Neural crest cell (in vitro differentiated cells): ENCODE measurements at places on chromosomes 12 and 14.
A peak's percentile ranks its signal among the peaks of the same experiment; 100 is the strongest.

- DNase-seq, result no peak
Measured at GRCh38 chr12:49985981-49986380, 13.2 kb downstream of the AQP6 start.

GRCh38 chr12:132559652-132560363, 50.6 kb downstream of the LRCOL1 start:
- DNase-seq, result peak; percentile 57

DNA sequence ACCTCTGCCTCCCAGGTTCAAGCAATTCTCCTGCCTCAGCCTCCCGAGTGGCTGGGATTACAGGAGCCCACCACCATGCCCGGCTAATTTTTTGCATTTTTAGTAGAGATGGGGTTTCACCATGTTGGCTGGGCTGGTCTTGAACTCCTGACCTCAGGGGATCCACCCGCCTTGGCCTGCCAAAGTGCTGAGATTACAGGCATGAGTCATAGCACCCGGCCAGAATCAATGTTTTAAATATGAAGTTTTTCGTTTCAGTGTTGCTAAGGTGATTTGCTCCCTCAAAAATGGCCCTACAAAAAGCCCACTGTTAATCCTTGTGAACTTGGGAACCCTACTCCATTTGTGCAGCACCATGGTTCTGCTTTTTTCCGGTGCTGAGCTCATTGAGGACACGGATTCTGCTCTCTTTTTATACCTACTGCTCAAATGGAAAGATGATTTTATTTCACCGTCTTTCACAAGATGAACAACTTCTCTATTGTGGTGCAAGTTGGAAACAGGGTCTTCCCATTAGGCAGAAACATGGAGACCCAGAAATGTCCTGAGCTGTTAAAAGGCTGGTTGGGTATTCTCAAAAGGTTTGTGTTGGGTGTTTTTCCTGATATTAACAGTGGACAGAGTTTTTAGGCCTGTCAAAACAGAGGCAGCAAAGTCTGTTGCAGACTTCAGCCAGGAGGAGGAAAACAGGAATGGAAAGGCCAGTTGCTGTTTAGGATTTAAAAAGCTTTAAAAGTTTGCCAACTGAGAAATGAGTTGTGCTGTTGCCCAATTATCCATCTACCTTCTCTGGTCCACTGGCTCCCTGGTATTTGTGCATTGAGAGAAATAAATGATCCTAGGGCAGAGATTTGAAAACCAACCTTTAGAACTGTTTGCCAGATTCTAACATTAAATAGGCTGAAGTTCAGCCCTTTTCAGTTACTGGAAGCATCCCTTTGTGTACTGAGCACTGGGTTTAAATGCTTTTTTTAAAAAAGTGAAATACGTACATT, 85.8 kb downstream of the ATP23 start:
- DNase-seq, result no peak

DNA sequence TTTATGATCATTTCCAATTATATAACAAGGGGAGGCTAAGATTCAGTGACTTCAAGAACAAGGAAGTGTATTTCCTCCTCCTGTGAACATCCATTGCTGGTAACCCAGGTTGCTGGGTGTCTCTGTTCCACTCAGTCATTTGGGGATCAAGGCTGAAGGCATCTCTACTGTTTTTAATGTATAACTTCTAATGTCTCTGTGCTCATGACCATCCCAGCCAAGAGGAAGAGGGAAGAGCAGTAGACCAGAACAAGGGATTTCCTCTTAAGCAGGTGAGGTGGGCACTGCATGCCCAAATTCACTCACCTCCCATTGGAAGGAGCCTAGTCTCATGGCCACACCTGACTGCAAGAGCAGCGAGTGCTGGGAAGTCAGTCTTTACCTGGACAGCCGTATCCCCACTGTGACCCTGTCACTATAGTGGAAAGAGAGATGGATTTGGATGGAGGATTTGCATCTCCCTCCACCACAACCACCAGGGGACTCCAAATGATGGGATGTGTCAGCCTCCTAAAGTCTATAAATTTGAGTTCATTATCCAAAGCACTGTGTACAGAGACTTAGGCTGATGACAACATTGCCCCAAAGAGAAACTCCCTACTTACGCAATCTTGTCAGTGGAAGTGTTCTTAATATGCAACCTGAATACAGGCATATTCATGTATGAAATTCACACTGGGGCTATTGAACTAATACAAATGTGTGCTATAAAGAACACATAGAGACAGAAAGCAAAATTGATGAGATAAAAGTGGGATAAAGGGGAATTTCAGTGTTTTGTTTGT, 368.7 kb downstream of the TMEM132D start:
- no peak for DNase-seq

DNA sequence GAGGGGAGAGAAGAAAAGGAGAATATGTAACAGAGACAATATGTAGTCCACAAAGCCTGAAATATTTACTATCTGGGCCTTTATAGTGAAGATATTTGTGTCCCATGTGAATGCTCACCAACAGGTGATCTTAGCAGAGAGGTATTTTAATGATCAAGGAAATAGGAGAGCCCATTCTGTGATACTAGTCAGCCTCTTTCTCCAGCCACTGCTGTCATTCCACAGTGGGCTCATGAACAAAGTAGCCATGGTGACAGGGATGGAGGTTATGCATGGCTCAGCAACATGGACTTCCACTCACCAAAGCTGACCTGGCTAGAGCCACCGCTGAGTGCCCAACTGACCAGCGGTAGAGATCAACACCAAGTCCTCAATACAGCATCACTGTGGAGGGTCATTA, 58.2 kb downstream of the OSBPL8 start:
- DNase-seq, result no peak

- DNase-seq, result no peak
Measured at GRCh38 chr14:100107236-100107635, 42.0 kb downstream of the EVL start.

- DNase-seq, result no peak
Measured at GRCh38 chr12:87117526-87117925, 861.3 kb upstream of the MGAT4C start.

- DNase-seq, result no peak
Measured at GRCh38 chr14:99524804-99525698, 43.8 kb downstream of the CCNK start.

- DNase-seq, result no peak
Measured at GRCh38 chr12:45433441-45433868, 217.6 kb downstream of the ANO6 start.

GRCh38 chr12:31362759-31363415, 36.9 kb upstream of the SINHCAF start:
- DNase-seq, result no peak

DNA sequence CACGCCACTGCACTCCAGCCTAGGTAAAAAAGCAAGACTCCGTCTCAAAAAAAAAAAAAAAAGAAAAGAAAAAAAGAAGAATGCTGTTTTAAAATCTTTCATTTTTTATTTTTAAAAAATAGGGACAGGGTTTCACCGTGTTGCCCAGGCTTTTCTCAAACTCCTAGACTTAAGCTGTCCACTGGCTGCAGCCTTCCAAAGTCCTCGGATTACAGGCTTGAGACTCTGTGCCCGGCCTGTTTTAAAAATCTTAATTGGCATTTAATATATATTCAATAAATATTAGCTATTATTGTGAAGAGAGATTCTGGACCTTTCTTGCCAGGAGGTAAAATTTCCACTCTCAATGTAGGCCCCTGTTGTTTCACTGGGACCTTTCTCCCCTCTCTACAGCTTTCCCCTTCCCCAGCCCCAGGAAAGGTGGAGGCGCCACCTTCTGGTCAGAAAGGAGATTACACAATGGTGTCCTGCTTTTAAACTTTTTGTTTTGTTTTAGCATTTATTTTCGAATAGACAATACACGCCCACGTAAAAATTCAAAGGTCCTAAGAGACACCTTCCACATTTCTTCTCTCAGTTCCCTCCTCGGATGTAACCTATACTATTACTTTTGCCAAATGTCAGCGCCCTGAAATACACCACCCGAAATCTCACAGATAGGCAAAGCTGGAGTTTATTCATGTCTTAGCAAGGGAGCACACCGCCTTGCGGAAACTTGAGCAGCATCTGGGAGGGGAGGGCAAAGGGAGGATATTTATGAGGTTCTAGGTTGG, 23.8 kb upstream of the PHC1 start:
- DNase-seq, result peak; percentile 76

DNA sequence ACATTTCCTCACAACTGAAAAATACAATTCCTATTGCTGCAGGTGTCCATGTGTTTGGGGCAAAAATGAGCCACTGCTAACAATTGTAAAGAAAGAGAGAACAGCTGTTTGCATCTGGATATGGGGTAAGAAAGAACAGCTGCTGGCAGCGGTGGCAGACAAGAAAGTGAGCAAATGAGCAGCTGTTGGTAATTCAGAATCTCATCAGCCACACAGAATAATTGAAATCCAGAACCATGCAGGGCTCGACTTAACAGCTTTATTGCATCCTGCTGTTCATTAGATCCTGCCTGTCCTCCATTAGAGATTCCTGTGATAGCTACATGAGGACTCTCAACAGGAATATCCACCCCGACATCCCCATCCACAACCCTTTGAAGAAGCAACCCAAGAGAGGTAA, 62.5 kb upstream of the TSPAN8 start:
- DNase-seq, result no peak

DNA sequence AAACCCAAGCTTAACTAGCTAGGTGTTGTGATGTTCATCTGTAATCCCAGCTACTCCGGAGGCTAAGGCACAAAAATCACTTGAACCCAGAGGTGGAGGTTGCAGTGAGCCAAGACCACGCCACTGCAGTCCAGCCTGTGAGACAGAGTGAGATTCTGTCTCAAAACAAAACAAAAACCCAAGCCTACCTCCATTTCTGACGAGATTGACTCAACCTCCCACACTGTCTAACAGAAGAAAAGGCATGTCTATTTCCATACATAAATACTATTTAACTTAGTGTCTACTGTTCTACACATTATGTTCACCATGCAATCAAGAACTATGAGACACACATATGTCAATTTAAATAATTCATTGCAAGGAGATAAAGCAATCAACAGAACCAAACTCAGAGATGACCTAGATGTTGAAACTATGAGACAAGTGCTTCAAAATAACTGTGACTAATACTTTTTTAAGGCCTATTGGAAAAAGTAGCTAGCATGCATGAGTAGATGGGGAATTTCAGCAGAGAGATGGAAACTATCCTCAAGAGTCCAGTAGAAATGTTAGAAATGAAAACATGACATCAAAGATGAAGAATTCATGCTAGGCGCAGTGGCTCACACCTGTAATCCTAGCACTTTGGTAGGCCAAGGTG, 75.9 kb upstream of the DHRS4 start:
- no peak for DNase-seq

GRCh38 chr14:94384342-94384741, 4.1 kb downstream of the SERPINA1 start:
- no peak for DNase-seq

DNA sequence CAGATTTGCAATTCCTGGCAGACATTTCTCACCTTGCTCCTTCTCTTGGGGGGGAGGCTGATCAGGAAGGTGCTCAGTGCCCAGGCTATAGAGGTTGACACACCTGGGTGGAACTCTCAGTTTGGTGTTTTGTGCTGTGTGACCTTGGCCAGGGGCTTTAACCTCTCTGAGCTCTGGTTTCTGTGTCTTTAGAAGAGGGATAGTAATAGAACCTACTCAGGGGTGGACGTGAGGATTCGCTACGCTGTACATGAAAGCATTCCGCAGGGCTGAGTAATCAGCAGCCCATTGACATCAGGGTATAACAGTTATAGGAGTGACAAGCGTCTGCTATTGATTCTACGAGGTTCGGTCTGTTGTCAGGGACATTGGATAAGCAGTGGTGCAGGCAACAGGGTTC, 98.1 kb downstream of the PHETA1 start:
- no peak for DNase-seq

DNA sequence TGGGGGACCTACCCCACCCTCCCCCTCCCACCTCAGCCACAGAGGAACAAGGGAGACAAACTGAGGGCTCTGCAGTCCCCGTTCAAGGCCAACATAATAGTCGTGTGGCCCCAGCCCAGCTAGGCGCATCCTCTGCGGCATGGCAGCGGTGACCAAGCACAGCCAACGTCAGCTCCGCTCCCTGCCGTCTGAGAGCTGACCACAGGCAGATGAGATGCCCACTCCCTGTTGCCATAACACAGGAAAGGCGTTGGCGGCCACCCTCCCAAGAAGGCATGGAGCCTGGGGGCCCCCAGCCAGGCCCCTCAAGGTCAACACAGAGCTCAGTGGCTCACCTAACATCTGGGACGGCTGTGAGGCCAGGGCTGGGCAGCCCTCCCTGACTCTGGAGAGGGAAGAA, 32.6 kb upstream of the UBC start:
- no peak for DNase-seq

DNA sequence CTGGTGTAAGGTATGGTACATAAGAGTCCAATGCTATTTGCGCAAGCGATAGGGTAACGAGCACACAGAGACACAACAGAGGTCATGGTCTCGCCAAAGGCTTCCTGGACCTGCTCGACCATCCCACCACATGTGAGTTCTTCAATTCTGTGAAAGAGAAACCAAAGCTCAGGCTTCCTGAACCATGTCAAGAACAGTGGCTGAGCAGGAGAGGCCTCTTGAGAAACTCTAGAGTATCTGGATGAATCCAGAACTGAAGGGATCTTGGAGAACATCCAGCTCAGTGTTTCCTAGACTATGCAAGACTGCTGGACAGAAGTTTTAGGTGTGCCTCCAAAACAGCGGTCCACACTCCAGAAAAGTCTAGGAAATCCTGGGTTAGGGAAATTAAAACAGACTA, 114.5 kb downstream of the TRAFD1 start:
- no peak for DNase-seq

- no peak for DNase-seq
Measured at GRCh38 chr14:95408731-95409476, 89.2 kb upstream of the CLMN start.

GRCh38 chr12:62158461-62159360, 101.5 kb upstream of the USP15 start:
- no peak for DNase-seq

DNA sequence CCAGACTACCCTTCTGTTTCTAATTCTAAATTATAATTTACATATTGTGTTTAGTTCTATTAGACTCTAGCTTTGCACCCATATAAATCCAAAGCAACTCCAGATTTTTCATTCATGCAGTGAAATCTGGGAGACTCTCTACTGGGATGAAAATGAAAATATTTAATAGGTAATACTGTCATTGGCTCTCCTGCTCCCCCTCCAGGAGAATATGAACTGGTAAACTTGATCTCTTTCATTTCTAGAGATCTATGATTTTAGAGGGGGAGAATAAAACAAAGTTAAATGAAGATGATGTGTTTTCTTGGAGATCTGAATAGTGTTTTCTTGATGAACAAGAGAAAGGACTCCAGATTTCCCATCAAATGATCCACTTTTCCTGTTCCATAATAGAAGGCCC, 104.3 kb upstream of the TMCC3 start:
- DNase-seq, result no peak

DNA sequence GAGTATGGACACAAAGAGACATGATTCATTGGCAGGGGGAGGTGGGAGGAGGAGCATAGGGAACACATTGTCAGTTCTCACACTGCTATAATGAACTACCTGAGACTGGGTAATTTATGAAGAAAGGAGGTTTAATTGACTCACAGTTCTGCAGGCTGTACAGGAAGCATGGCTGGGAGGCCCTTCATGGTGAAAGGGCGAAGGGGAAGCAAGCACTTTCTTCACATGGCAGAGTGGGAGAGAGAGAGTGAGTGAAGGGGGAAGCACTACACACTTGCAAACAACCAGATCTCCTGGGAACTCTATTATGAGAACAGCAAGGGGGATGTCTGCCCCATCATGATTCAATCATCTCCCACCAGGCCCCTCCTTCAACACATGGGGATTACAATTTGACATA, 391.8 kb downstream of the BMP4 start:
- DNase-seq, result no peak

GRCh38 chr12:113727651-113728061, 238.5 kb downstream of the RBM19 start:
- DNase-seq, result no peak

- peak; percentile 33 for DNase-seq
Measured at GRCh38 chr12:1529862-1530591, 64.4 kb downstream of the FBXL14 start.
